Vein endothelial cell (primary cell): ENCODE measurements at places on chromosomes 2 and 18. TPM values are rescaled to one million over a fixed set of nuclear protein-coding genes. Genes with fewer than 3 reads are reported as not detected.

Gene ALPP
- not detected in 2 replicates for total RNA-seq

Gene CRYBA2
- not detected in 2 replicates for total RNA-seq

Gene TTR
- total RNA-seq, result not detected in 2 replicates

Gene KRCC1
- 14.0 and 20.0 TPM in 2 replicates for total RNA-seq

Gene ADNP2
- total RNA-seq, result 27.9 and 32.3 TPM in 2 replicates

Gene ARHGEF33
- total RNA-seq, result under 0.01 and 0.19 TPM in 2 replicates

Gene GLB1L
- 5.7 and 6.9 TPM in 2 replicates for total RNA-seq

Gene MATN3
- 1.4 and 2.9 TPM in 2 replicates for total RNA-seq

Gene EIF2AK2
- 24.5 and 37.8 TPM in 2 replicates for total RNA-seq

Gene DDX18
- total RNA-seq, result 55.2 and 71.2 TPM in 2 replicates

Gene ASTL
- total RNA-seq, result not detected in 2 replicates

Gene CXCR1
- not detected in 2 replicates for total RNA-seq

Gene ANKRD62
- total RNA-seq, result not detected in 2 replicates

Gene SNTG2
- not detected in 2 replicates for total RNA-seq

Gene UGT1A5
- not detected in 2 replicates for total RNA-seq

Gene GAL3ST2
- not detected in 2 replicates for total RNA-seq

Gene LRRTM1
- not detected in 2 replicates for total RNA-seq

Gene CMPK2
- 2.6 and 2.7 TPM in 2 replicates for total RNA-seq

Gene TTN
- total RNA-seq, result 2.6 and 3.3 TPM in 2 replicates

Gene ANKRD29
- 4.6 and 5.2 TPM in 2 replicates for total RNA-seq

Gene TLX2
- total RNA-seq, result not detected in 2 replicates

Gene GPR148
- total RNA-seq, result not detected in 2 replicates

Gene SOCS6
- total RNA-seq, result 28.8 and 29.7 TPM in 2 replicates

Gene RBM45
- 17.6 and 18.7 TPM in 2 replicates for total RNA-seq

Gene CFAP65
- total RNA-seq, result not detected in 2 replicates

Gene EPC2
- 22.9 and 27.4 TPM in 2 replicates for total RNA-seq

Gene UGT1A8
- not detected in 2 replicates for total RNA-seq

Gene FSHR
- total RNA-seq, result not detected in 2 replicates

Gene TMEM247
- total RNA-seq, result not detected in 2 replicates

Gene FBXO48
- 0.33 and 0.48 TPM in 2 replicates for total RNA-seq

Gene ANKRD39
- total RNA-seq, result 5.6 and 8.0 TPM in 2 replicates

Gene SEPTIN10
- total RNA-seq, result 70.9 and 115 TPM in 2 replicates

Gene HK2
- total RNA-seq, result 8.4 and 9.5 TPM in 2 replicates

Gene USP34
- total RNA-seq, result 102 and 117 TPM in 2 replicates

Gene PRKAG3
- total RNA-seq, result not detected in 2 replicates

Gene UGT1A1
- total RNA-seq, result not detected in 2 replicates

Gene WIPF1
- total RNA-seq, result 11.4 and 15.0 TPM in 2 replicates

Gene SKOR2
- not detected in 2 replicates for total RNA-seq

Gene C2orf81
- 0.19 TPM in 1 of 2 replicates, not detected in the other for total RNA-seq

Gene TTC21B
- total RNA-seq, result 25.6 and 28.4 TPM in 2 replicates

Gene NEURL3
- total RNA-seq, result 0.33 TPM in 1 of 2 replicates, not detected in the other

Gene TRIB2
- 32.2 and 64.7 TPM in 2 replicates for total RNA-seq

Gene RGPD4
- total RNA-seq, result not detected in 2 replicates

Gene FHOD3
- total RNA-seq, result under 0.01 and 0.33 TPM in 2 replicates

Gene SNORC
- total RNA-seq, result 0.65 and 1.3 TPM in 2 replicates

Gene LCT
- total RNA-seq, result under 0.01 TPM in 1 of 2 replicates, not detected in the other

Gene ABCB11
- 0.57 and 0.98 TPM in 2 replicates for total RNA-seq

Gene SLC16A14
- total RNA-seq, result under 0.01 and 0.10 TPM in 2 replicates

Gene PHOSPHO2
- 2.2 and 3.6 TPM in 2 replicates for total RNA-seq

Gene CIB4
- not detected in 2 replicates for total RNA-seq
